ENCODE measurements at places on chromosomes 4 and X. TPM values are rescaled to one million over a fixed set of nuclear protein-coding genes. Genes with fewer than 3 reads are reported as not detected.

The FDCSP gene
- total RNA-seq: not detected

The CSN1S1 gene
- total RNA-seq: not detected

The SMIM10L2A gene
- total RNA-seq: 0.11 TPM

The PPM1K gene
- 0.83 TPM for total RNA-seq

The C4orf36 gene
- total RNA-seq: 1.3 TPM

The ASB11 gene
- not detected for total RNA-seq

The UPF3B gene
- total RNA-seq: 18.9 TPM

The TCEAL8 gene
- total RNA-seq: 29.5 TPM

The GUCY1A1 gene
- not detected for total RNA-seq

The SATL1 gene
- not detected for total RNA-seq

The PDZD4 gene
- 3.7 TPM for total RNA-seq

The DLG3 gene
- total RNA-seq: 4.9 TPM

The TBX22 gene
- total RNA-seq: not detected

The SPACA5 gene
- total RNA-seq: not detected

The SOWAHD gene
- not detected for total RNA-seq

Data from A549 treated with Mapracorat at 1 μM for 4 hours (cell line).